ENCODE measurements at places on chromosomes 11 and 22.
A peak's percentile ranks its signal among the peaks of the same experiment; 100 is the strongest.

DNA sequence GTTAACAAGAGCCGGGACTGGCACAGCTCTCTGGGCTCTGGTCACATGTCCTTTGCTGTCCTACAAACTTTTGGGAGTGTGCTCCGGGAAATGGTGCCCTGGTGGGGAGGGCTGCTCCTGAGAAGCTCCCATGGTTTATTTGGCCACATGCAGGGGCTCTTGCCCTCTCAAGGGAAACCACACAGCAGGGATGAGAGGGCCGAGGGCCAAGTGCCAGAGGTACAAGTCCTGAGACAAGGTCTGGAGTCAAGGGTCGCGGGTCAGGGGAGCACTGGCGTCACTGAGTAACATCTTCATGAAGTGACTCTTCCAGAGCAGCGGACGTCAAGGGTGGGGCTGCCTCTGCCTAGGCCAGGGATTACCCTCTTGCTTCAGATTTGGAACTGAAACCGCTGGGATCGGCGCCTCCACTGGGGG lies 1160.6 kb downstream of the TBC1D22A start:
- DNase-seq: no peak

DNA sequence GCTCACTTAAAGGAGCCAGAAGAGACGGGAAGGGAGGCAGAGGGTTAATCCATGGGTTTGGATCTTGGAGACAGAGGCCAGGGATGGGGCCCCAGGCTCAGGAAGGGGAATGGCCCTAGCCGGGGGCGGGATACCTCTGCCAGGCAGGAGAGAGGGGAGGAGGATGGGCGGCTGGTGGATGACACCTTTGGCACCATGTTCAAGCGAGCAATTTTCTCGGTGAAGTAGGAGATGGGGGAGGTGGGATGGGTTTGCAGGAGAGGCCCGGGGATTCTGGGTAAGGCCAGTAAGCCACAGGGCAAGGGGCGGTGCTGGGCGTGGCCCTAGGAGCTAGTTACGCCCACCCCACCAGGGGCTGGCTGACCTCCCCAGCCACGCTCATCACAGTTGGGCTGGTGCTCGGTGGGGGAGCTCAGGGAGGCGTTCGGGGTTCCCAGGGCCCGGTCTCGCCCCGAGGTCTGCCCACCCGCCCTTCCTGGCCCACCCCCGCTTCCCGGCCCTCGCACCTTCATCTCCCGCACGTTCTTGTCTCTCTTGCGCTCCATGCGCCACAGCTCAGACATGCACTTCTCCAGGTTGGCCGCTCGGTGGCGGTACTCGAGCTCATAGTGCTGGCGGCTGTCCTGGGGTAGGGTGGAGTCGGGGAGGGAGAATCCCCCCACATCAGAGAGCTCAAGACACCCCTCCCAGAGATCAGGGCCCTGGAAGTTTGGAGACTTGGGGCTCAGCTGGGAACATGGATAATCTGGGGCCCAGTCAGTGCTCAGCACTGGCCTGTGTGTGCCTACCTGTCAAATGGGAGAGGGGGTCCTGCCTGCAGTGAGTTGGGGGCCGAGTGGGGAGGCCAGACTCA lies 12.7 kb downstream of the BAIAP2L2 start:
- DNase-seq: no peak

GRCh38 chr11:45871638-45872037 lies 13.8 kb upstream of the MAPK8IP1 start:
- DNase-seq: no peak

GRCh38 chr11:124799348-124800225 lies 619 bp downstream of the MSANTD2 start:
- DNase-seq: peak; percentile 43

DNA sequence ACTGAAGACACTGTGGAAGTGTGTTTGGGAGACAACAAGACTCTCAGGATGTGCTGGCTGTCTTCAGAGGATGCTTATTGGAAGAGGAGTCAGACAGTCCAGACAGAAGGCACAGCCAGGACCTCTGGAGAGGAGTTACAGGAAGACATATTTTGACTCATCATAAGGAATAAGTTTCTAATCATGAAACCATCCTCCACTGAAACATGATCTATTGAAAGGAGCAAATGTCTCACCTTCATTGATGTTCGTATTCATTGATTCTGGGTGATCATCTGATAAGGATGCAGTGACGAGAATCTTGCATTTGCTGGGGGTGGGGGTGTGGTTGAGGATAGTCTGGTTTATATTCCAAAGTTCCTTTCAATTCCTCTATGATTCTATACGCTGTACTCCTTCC lies 2.5 kb upstream of the CXCR5 start:
- DNase-seq: no peak

DNA sequence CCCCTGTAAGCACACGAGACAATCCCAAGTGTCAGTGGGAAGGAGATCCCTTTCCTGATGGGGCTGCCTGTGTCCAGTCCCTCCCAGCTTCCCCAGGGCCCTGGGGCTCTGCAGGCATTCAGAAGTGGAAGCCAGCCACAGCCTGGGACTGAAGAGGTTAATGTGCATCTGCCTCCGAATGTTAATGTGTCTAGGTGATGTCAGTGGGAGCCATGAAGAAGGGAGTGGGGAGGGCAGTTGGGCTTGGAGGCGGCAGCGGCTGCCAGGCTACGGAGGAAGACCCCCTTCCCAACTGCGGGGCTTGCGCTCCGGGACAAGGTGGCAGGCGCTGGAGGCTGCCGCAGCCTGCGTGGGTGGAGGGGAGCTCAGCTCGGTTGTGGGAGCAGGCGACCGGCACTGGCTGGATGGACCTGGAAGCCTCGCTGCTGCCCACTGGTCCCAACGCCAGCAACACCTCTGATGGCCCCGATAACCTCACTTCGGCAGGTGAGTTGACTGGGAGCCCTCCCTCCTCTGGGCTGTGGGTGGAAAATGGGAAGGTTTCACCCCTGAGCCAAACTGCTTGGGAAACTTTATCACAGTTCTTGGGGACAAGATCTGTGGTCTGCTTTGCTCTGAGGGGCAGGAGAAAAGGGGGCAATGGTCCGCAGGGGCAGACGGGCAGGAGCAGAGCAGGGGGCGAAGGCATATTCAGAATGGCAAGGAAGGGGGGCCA lies at the start of gene MCHR1:
Gene MCHR1, plus strand, starts transcription at position 236 of the 715 bp plus-strand sequence. Its CDS starts 169 bp downstream, at position 405.
- no peak for DNase-seq

DNA sequence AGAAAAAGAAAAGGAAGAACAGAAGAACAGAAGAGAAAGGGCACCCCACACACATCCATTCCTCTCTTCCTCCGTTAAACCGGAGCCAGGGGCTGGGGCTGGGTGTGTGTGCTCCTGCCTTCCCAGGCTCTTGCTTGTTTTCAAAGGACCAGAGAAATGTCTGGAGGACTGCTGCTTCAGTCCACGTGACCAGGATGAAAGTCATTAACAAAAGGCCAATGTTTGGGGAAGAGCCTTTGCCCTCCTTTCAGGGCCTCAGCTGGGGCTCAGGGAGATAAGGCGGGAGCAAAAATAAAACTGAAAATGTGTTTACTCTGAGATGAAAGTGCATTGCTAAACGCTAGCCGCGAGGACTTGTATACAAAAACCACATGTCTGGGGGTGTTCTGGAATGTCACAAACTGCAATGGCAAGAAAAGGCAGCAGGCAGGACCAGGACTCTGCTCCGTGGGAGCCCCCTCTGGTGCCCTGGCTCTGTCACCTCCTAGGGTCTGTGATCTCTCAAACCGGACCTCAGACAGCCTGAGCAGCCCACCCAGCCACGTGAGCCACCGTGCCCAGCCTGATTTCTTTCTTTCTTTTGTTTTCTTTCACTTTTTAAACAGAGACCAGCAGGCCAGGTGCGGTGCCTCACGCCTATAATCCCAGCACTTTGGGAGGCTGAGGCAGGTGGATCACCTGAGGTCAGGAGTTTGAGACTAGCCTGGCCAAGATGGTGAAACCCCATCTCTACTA lies 31.6 kb upstream of the MYH9 start:
- no peak for DNase-seq

- no peak for DNase-seq
These were observed 18.3 kb downstream of the PIK3IP1 start for GRCh38 chr22:31274017-31274416.

DNA sequence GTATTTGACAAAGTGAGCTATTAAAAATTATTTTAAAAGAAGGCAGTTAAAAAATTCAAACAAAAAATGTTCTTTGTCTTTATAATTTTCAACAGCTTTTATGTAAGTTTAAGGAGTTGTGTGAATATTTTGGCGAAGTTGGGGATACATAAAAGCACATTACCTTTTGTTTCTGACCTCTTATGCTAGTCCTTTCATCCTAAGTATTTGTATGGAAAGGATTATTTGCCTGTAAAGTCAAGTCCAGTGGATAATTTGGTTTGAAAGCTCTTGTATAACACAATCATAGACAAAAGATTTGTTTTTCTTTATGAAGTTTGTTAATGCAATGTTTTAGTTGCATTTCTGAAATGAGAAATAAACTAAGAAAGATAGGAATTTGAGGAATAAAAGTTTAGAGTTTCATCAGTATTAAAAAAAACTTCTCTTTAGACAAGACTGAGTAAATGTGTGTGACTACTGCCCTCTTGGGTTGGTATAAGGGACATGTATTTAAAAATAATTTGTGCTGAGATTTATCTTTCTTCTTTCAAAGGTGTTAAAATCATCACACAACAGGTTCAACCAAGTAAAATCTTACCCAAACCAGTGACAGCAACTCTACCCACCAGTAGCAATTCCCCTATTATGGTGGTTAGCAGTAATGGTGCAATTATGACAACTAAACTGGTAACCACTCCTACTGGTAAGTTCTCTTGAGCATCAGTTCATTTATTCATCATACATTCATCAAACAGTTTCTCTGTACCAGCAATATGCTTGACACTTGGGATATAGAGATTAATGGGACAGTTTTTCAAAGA lies 68.2 kb downstream of the EMSY start:
- DNase-seq: no peak

GRCh38 chr22:21837248-21837979 lies 30.0 kb downstream of the MAPK1 start:
- no peak for DNase-seq

DNA sequence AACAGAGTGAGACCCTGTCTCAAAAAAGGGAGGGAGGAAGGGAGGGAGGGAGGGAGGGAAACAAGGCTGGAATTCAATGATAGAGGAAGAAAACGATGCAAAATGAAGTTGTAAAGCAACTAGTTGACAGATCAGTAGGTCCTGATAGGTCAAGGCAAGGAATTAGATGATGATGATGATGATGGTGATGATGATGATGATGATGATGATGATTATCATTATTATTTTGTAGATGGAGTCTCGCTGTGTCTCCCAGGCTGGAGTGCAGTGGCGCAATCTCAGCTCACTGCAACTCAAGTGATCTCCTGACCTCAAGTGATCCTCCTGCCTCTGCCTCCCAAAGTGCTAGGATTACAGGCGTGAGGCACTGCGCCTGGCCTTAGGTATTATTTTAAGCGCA lies 11.3 kb upstream of the L3MBTL2 start:
- no peak for DNase-seq

GRCh38 chr22:48672387-48672786 lies 1155.3 kb downstream of the BRD1 start:
- no peak for DNase-seq

GRCh38 chr11:65558002-65558929 lies at the start of gene LTBP3:
Gene LTBP3, minus strand, starts transcription at chr11:65558359. Its CDS starts 400 bp downstream, at chr11:65557959.
- DNase-seq: peak; percentile 53

- no peak for DNase-seq
These were observed 239.9 kb upstream of the ZC3H12C start for GRCh38 chr11:109853156-109853776.

- DNase-seq: no peak
These were observed 489.2 kb upstream of the CNTN5 start for GRCh38 chr11:98531576-98531975.

DNA sequence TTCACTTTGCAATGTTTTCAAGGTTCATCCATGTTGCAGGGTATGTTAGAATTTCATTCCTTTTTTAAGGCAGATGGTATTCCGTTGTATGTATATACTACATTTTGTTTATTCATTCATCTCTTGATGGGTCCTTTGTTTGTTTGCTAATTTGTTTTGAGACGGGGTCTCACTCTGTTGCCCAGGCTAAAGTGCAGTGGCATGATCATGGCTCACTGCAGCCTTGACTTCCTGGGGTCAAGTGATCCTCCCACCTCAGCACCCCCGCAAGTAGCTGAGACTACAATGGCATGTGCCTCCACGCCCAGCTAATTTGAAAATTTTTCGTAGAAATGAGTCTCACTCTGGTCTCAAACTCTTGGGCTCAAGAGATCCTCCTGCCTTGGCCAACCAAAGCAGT lies 6.2 kb downstream of the UVRAG start:
- DNase-seq: no peak

GRCh38 chr22:31106001-31106571 lies 1.3 kb downstream of the SELENOM start:
- DNase-seq: no peak

GRCh38 chr11:118342503-118343161 lies at the start of gene CD3D:
Gene CD3D, minus strand, starts transcription at chr11:118342705. Its CDS starts 98 bp downstream, at chr11:118342607.
- DNase-seq: peak; percentile 65

DNA sequence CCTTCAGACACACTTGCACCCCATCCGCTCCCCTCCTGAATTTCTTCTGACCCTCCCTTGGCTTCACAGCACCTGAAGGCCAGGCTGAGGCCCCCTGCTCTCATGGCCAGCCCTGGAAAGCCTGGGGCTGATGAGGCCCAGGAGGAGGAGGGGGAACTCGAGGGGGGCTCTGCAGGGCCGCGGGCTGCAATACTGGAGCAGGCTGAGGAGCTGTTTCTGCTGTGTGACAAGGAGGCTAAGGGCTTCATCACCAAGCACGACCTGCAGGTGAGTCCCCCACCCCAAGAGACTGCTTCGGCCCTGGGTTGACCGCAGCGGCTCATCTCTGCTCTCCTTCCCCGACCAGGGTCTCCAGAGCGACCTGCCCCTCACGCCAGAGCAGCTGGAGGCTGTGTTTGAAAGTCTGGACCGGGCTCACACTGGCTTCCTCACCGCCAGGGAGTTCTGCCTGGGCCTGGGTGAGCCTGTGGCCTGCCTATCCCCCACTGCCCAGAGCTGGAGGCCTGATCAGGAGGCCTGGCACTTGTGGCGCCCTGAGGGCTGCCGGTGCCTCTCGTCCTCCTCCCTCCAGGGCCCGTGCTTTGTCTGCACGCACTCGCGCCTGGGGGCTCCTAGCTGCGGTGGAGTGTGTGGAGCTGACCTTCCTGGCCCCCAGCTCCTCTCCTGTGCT lies 922 bp downstream of the CRACR2B start:
- no peak for DNase-seq

GRCh38 chr11:44750551-44751465 lies 24.0 kb downstream of the TSPAN18 start:
- DNase-seq: no peak

DNA sequence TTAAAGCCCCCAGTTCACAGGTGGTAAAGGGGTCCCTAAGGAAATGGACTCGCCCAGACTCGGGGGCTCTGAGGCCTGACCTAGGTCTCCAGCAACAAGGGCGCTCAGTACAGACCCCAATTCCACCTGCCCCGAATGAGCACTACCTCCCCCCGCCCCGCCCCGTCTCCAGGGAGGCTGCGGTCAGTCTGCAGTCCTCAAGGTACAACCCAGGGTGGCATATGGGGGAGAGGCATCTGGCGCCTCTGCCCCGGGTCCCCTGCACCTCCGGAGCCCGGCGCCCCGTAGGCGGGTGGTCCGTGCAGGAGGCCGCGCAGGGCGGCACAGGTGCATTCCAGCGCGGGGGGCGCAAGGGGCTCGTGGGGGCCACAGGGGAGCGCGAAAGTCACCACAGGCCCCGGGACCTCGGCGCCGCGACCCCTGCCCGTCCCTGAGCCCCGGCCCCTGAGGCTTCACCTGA lies 361 bp downstream of the CTSD start:
- no peak for DNase-seq

All from stimulated activated CD4-positive, alpha-beta T cell treated with anti-CD3 and anti-CD28 coated beads, Interleukin-2, amount 100 ng/mL, for 24 hours (primary cell).